Activated T-helper 17 cell treated with anti-CD3 and anti-CD28 coated beads, Interleukin-2, amount 50 U/mL, for 72 hours (primary cell): ENCODE measurements at places on chromosomes 7 and 10.

DNA sequence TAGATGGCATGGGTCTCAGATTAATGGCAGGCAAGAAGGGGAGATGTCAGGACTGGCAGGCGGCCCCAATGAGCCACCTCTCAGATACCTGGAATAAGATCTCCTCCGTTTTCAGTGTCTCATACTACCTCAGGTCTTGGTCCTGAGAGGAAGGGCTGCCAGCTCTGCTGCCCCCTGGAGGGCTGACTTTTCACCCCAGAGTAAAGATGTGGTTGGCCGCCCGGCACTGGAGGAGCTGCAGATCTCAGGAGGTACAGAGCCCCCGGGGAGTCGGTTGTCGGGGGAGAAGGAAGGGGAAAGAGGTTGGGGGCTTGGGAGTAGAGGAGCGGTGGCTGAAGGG is 642 bp upstream of the COL13A1 start:
- H3K4me1 ChIP-seq: no peaks in the 10 kb centered on the region
- H3K36me3 ChIP-seq: no peaks in the 10 kb centered on the region
- peak; percentile 32 for ATAC-seq
- peak overlapping the region; percentile 59 for H3K4me3 ChIP-seq
- peaks cover 62% of the 10 kb centered on the region for H3K27me3 ChIP-seq
- H3K27ac ChIP-seq: no peak overlapping the region

GRCh38 chr10:85612378-85612775 is 754.2 kb downstream of the GRID1 start:
- no peaks in the 10 kb centered on the region for H3K36me3 ChIP-seq
- H3K4me1 ChIP-seq: peaks cover 25% of the 10 kb centered on the region
- H3K4me3 ChIP-seq: peak overlapping the region; percentile 65
- peak; percentile 92 for ATAC-seq
- peak overlapping the region; percentile 87 for H3K27ac ChIP-seq
- no peaks in the 10 kb centered on the region for H3K27me3 ChIP-seq

DNA sequence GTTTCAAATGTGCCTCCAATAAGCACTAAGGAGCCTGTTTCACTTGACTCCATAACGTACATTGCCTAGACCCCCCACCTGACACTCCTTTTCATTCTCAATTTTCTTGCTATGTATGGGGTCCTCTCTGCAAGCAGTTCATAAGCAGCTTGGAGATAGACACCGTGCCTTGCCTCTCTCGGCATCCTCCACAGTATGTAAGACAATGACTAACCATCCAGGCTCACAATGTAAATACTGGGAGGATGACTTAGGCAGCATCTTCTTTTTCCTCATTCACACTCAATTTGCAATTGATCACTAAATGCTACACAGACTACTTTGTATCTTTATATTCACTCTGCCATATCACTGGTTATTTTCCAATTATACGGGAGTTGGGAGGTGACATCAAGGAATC is 22.8 kb upstream of the CABCOCO1 start:
- H3K4me3 ChIP-seq: no peak overlapping the region
- no peaks in the 10 kb centered on the region for H3K4me1 ChIP-seq
- peaks cover 12% of the 10 kb centered on the region for H3K27me3 ChIP-seq

GRCh38 chr10:6148908-6149307 is 53.8 kb upstream of the PFKFB3 start:
- H3K27ac ChIP-seq: peak overlapping the region; percentile 50
- H3K36me3 ChIP-seq: peaks cover 91% of the 10 kb centered on the region
- H3K4me3 ChIP-seq: peak overlapping the region; percentile 83
- peaks cover 46% of the 10 kb centered on the region for H3K4me1 ChIP-seq
- no peaks in the 10 kb centered on the region for H3K27me3 ChIP-seq

- no peaks in the 10 kb centered on the region for H3K4me1 ChIP-seq
- H3K36me3 ChIP-seq: no peaks in the 10 kb centered on the region
- H3K27ac ChIP-seq: no peak overlapping the region
- H3K27me3 ChIP-seq: peaks cover 2% of the 10 kb centered on the region
- H3K4me3 ChIP-seq: no peak overlapping the region
Measured at GRCh38 chr10:68261132-68261856, 29.4 kb upstream of the ATOH7 start.
